Stimulated activated CD8-positive, alpha-beta memory T cell treated with anti-CD3 and anti-CD28 coated beads, Interleukin-15, amount 100 ng/mL, for 4 hours (primary cell): ENCODE measurements at places on chromosomes 2 and 18.

DNA sequence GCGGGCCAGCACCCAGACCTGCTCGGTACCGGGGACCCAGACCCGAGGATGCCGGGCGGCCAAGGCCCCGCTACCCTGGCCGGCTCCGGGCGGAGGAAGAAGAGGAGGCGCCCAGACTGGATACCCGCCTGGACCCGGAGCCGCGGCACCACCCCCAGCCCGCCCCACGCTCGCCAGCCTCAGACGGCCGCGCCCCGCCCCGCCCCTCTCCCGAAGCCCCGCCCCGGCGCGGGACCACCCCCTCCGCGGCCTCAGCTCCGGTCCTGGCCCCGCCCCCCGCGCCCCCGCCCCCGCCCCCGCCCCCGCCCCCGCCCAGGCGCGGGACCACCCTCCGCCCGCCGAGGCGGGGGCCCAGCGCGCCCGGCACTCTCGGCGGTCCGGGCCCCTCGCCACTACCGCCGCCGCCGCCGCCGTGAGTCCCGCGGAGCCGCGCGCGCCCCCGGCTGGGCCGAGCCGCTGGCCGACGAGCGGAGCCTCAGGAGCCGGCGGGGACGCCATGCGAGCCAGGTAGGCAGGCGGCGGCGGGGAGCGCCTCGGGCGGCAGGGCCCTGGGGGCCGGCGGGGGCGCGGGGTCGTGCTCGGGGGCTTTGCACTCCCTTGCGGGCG, at the start of gene SH3BP4:
Gene SH3BP4, plus strand, starts transcription at position 354 of the 606 bp plus-strand sequence. CDS start 82,986 bp downstream, outside the sequence.
- DNase-seq, result no peak

- no peak for DNase-seq
Observed at GRCh38 chr2:70356941-70357683, 55.2 kb upstream of the FAM136A start.

- DNase-seq, result no peak
Observed at GRCh38 chr18:55546851-55547704, 40.9 kb downstream of the TCF4 start.

DNA sequence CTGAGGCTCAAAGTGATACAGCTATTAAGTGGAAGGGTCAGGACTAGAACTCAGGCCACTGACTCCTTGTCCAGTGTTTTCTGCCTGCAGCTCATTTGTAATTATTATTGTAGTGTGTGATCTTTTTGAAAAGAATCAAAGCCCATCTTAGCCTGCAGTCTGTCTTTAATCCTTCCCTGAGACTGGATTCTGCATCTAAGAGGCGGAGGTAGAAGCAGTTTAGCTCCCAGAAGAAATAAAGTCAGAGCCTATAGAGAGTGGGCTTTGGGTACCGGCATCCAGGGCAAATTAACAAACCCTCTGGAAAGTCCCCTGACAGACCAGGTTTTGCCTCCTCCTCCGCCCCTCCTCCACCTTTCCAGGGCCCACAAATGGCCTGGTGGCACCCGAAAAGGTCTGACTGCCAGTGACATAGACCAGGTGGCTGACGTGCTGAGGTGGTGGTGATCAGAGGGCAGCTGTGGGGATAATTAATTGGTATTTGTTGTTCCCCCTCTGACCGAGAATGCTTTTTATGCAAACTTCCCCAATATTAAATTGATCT, 2.2 kb upstream of the RAX start:
- no peak for DNase-seq

DNA sequence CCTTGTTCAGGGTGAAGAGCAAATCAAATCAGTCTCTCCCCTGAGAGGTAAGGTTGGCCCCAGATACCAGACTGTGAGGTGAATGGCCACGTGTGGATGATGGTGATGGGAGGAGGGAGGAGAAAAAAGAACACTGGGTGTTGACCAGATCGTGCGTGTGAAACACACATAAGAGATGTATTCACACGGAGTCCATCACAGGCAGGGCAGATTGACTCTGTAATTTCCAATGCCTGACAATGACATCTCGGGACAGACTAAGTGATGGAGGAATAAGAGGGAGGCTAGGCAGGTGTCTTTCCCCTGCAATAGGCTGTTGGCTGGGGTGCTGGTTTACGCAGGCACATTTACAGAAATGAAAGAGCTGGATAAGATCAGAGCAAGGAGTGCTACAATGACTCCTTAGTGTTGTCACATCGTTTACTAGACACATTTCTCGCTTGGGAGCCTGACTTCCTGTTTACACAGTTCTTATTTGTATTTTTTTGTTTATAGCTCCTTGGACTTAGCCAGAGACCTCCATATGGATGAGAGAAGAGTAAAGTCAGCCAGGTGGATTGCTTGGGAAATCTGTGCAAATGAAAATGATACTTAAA, 43.1 kb downstream of the CPO start:
- DNase-seq, result no peak

DNA sequence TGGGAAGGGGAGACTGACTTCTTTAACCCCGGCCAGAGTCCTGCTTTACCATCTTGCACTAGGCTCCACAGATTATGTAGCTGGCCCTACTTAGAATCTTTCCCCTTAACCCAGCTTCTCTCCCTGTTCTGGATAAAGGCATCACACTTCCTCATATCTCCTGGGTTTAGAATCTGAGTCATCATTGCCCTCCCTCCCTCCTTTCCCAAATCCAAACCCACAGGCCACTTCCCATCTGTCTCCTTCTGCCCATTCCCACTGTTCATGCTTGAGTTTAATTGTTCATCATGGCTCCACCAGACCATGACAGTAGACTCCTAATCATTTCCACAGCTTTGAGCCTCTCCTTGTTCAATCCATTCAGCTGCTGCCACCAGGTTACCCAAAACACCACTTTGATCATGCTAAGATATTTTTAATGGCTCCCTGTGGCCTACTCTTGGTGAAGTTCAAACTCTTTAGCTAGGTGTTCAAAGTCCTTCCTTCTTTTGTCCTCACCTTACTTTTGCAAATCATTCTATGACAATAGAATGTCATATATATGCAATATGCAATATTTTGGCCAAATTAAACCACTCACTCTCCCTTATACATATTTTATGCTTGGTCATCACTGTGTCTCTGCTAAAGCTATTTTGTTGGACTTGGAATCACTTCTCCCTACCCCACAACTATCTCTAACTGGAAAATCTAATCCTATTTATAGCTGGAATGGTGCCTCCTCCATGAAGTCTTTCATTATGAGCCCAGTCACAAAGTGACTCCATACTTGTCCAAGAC, 5.5 kb downstream of the PDE11A start:
- DNase-seq, result no peak

DNA sequence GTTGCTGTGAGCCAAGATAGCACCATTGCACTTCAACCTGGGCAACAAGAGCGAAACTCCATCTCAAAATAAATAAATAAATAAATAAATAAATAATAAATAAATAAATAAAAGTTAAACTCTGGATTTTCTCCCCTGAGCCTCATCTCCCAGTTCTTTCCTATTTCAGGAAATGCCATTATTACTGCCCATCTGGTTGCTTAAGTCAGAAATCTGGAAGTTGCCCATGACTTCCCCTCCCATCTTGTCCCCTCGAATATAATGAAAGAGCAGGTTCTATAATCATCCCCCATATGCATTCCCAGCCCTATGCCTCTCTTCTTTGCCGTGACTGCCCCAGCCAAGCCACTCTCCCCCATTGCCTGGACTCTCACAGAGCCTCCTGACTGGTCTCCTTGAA, 4.2 kb upstream of the PSD4 start:
- DNase-seq, result no peak

GRCh38 chr18:76619261-76619620, 124.2 kb upstream of the ZNF516 start:
- no peak for DNase-seq

DNA sequence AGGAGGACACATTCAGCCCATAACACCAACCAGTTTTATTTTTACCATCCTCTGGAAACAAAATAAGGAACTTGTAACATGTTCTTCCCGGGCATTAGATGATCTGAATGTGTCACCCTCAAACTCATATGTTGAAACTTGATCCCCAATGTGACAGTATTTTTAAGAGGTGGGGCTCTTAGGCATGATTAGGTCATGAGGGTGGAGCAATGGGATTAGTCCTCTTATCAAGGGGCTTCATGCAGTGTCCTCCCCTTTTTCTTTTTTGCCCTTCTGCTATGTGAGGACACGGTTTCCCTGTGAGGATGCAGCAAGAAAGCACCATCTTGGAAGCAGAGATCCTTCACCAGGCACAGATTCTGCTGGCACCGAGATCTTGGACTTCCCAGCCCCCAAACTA, 401.5 kb upstream of the TRIB2 start:
- no peak for DNase-seq

DNA sequence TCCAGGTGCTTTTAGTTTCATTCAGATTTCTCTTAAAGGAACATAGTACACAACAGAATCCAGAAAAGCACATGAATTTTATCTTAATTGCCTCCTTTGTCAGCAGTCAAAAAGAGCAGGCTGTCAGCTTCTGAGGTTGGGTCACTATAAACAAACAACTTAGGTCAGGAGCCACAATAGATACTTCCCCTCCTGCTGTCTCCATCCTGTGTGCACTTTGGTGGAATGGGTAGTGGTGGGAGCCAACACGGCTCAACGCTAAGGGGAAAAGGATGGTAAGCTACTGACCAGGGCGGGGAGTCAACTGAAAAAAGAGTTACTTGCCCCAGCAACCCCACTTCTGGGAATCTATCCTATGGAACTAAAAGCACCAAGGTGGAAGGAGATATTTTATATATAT, 121.9 kb downstream of the PAX3 start:
- no peak for DNase-seq

GRCh38 chr2:128469875-128470274, 151.2 kb upstream of the HS6ST1 start:
- no peak for DNase-seq

DNA sequence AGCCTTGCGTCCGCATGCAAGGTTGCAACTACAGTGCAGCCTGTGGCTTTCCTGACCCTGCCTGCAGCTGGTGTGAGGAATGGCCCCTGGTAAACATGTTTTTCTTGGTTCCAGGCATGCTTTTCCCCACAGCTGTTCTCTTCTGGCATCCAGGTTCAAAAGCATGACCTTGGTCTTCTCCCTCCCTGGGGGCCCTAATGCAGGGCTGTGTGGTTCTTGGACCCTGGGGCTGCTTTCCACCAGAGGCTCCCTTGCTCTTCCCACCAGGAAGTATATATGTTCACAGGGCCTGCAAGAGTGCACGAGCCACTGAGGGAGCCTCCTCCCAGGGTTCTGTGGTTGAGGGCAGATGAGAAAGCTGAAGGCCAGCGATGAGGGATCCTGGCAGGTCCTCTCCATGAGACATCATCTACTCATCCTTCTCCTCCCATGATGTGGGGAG, 125.9 kb downstream of the BCL2L11 start:
- DNase-seq, result no peak

- DNase-seq, result no peak
Observed at GRCh38 chr18:48023334-48024008, 93.0 kb upstream of the SMAD2 start.

DNA sequence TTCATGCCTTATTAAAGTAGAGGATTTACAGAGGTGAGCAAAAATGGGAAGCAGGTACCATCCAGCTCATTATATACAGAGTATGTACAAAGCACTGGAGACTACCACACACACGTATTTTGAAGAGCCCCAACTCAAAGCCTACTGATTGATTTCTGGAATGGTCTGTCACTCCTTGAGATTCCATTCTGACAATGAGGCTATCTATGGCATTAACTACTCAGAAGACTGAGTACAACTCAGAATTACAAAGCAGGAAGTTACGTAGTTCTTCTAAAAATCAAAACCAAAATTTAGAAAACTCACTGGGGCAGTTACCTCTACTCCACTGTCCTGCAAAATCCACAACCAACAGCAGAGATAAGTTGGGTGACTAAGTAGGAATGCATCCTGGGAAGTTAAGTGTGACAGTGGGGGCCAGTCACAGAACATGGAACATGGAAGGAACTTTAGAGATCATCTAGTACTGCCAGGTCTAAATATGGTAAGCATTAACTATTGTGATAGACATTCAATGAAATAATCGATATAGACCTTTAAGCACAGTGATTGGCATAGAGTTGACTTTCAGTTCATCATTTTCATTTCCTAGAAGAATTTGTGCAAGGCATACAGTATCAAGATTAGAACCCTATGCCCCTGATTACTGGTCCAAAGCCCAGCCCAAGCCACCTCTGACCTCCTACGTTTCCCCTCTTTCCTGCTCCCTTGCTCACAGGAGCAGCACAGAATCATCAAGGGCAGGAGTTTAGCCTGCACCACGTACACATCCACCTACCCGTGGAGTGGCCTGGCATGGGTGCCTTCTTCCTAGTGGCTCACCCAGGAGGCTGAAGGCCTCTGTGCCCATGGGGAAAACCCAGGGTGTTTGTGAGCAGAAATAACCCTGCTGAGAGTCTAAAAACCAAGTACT, 80.1 kb upstream of the FOSL2 start:
- DNase-seq, result no peak

- no peak for DNase-seq
Observed at GRCh38 chr2:81901017-81901416, 1596.5 kb upstream of the LRRTM1 start.

GRCh38 chr2:237833546-237833945, 25.9 kb upstream of the RAMP1 start:
- no peak for DNase-seq

DNA sequence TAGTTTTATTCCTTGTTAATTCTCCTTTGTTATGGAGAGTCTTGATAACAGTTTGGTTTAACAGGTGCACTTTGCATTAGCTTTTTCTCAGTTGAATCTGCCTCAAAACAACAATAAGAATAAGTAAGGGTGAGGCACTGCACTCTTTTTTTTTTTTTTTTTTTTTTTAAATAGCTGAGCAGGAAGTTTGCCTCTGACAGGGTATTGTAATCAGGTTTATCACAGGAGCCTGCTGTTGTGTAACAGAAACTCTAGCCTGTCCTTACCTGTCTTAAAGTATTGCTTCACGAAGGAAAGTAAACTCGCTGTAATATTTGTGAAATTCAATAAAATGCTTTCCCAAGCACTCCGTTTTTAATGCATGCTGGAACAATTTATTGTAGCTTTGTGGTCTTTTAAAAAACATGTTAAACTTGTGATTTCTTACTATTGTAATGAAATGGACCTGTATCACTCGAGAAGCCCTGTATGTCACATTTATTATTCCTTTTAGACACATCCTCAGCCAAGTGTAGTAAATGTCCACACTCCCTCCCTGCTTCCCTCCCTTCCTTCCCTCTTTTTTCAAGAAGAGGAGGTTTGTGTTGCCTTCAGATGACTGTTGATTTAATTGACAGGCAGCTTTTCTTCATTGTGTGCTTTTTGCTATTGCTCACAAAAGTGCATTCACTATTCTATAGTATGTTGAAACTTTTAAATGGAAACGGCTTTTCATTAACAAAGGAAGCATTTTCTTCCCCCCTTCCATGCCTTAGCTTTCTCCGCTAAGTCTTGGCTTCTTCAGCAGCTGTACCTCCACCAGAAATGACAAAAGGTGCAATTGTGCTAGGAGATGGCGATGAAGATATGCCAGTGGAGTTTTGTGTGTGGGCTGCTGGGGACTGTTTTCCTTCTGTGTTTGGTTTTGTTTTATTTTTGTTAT, 52.7 kb downstream of the TAF1B start:
- DNase-seq, result no peak

- no peak for DNase-seq
Observed at GRCh38 chr18:43868497-43868995, 591.3 kb upstream of the SYT4 start.

- DNase-seq, result no peak
Observed at GRCh38 chr2:149871091-149871885, 283.7 kb upstream of the MMADHC start.
